ENCODE measurements at places on chromosomes 5 and 9.

GRCh38 chr5:128304088-128304487 is 220.5 kb downstream of the SLC12A2 start:
- DNase-seq = no peak

DNA sequence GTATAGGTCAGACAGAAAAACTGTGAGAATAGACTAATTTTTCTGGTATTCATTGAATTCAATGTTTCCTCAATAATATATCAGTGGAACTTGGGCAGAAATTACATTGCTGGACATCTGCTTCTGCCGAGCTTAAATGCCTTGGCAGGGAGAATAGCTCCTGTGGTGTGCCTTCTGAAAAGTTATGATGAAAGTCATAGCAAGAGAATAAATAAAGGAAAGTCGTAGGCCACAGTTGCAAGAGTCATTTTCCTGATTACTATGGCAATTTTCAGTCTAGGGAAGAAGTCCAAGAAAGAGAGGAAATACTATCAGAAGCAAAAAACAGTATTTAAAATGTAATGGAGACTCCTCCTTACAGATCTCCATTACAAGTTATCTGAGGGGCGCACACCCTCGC is 1596.1 kb upstream of the WWC1 start:
- no peak for DNase-seq

DNA sequence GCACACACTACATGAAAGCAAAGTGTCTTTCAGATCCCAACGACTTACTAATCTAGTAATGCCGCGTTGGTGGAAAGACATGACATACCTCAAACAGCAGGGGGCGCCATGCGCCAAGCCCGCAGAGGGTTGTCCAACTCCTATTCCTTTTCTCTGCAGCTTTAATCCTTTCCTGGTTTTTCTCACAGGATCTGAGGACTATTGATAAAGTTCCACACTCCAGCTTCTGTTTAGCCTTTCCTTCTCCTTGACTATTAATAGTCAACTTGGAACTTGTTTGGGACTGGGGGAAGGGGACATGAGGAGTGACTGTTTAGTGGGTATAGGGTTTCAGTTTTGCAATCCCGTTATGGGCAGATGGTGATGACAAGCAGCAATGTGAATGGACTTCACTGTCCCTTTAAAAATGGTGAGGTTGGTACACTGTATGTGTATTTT is 62.9 kb downstream of the OTULIN start:
- peak; percentile 73 for DNase-seq

DNA sequence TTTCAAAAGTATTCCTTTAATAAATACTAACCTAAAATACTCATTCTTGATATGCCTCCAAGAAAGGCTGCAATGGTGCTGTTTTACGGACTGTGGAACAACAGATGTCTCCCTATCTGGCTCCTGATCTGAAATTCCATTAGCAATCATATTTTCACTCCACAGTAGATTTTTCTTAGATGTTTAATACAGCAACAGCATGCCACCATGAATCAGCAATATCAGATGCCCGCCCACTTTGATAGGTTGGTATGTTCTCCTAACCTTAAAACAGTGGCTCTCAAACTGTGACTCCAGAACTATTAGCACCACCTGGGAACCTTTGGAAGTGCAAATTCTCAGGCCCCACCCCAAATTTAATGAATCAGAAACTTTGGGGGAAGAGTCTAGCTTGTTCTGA is 110.2 kb downstream of the MLLT3 start:
- no peak for DNase-seq

- DNase-seq = no peak
These were observed 2.6 kb upstream of the DAPK1 start for GRCh38 chr9:87494970-87495471.

DNA sequence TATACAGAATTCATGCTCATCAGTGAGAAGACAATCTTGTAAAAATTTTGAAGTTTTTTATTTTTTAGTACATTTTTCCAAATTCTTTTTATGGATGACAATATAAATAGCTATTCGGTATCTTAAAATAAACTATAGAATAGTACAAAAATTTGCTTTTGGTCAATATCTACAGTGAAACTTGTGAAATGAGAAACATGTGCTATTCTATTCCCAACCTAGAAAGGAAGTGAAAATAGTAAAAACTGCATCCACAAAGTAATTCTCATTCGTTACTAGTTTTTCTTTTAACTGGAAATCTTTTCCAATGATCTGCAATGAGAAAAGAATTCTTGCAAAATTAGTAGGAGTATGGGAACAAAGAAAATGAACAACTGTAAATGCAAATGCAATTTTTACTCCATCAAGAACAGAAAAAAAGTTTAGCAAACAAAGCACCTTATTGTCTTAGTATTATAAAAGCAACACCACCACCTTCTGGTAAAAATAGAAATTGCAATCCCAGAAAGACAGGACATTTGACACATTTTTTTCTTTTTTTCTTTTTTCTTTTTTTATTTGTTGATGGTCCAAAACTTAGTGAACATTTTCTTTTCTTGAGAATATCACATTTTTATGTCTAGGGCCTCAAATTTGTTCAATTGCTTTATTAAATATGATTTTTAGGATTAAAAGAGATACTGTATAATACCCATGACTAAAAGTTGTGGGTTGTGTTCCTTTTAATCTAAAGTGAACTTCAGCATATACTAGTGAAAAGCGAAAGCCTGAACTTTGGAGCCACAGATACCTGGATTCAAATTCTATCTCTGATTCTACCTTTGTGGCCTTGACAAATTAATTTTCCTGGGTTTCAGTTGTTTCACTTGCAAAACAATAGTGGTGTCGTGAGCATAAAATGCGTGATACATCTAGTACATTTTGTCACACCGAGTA is 72.3 kb downstream of the SLCO4C1 start:
- DNase-seq = no peak

DNA sequence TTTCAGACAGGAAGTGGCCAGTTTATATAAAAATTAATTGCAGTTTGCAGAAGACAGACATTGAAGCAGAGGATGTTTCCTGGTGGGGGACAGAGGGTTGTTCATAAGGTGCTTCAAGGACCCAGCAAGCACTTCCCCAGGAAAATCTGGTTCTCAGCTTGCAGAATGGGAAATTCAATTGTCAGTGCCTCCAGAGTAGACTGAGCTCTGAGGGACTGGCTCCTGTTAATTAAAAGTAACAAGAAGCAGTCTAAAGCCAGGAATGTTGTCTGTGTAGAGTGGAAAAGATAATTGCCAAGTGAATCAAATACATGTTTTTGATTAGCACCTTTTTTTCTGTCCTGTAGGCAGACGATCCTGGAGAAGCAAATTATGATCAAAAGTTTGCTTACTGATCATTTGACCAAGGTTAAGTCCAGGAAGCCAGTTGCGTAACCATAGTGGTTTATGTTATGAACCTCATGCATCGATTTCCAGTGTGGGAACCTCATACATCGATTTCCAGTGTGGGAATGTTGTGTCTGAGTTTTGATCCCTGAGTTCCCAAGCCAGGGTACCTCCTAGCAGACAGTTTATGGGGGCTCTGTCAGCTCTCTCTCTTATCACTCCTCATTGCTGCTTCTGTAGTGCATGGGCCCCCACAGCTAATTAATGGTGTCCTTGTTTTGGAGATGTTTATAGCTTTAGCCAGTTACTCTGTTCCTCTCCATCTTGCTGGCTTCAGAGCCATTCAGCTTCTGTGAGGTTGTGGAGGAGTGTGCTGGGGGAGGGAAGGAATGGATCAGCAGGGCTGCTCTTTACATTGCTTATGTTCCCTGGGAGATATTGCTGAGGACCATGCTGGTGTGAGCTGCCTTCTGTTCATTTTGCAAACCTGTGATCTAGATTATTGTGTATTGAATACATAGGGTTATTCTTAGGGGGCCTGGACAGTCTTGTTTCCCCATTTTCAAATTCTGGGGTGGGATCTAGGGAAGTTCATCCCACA is 17.1 kb downstream of the MSANTD3 start:
- no peak for DNase-seq

DNA sequence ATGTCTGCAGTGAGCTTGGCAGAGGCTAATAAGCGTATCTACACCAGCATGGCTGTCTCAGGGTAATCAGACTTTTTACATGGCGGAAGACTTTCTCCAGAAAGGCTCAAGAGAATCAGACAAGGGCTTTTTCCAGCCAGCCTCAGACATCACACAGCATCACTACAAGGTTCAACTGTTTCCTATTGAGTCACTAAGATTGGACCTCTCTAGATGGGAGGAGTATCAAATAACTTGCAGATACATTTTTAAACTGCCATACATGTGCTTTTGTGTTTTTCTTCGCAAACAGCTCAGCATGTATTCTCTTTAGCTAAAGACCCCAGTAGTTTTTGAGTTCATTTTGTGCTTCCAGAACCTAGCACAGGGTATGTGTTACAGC is 22.9 kb upstream of the PIK3R1 start:
- no peak for DNase-seq

GRCh38 chr5:111755942-111756381 is 1.0 kb downstream of the NREP start:
- DNase-seq = no peak

- DNase-seq = no peak
These were observed 31.5 kb upstream of the TRPC7 start for GRCh38 chr5:136396886-136397285.

GRCh38 chr5:126360467-126360866 is 62.7 kb upstream of the GRAMD2B start:
- no peak for DNase-seq

DNA sequence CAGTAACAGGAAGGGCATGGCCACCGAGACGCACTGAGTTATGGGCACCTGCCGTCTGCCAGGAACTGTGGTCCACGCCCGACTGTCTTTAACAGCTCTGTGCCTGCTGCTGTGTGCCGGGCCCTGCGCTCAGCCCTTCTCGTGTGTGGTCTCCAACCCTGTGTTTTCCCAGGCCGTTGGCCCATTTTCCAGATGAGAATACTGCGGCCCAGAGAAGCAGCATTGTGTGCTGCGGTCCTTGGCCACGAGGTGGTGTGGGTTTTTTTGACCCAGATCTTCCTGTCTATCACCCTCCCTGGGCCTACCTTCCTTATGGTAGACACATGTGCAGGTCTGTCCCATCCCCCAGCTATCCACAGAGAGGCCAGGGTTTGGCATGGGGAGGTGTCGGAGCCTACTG is 47.0 kb downstream of the RXRA start:
- DNase-seq = no peak

DNA sequence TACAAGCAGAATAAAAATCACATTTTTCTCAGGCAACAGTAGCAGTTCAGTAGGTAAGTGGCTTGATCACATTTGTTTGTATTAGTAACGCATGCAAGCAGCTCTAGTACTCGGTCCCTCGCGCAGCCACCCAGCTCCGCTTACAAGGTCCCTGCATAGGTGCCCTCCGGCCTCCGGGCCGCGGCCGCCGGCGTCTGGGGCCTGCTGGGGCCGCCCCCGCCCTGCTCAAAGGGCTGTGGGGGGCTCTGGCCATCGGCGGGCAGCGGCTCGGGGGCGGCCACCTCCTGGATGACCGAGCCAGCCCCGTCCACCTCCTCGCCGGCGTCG is 50.2 kb upstream of the UBAC1 start:
- DNase-seq = no peak

DNA sequence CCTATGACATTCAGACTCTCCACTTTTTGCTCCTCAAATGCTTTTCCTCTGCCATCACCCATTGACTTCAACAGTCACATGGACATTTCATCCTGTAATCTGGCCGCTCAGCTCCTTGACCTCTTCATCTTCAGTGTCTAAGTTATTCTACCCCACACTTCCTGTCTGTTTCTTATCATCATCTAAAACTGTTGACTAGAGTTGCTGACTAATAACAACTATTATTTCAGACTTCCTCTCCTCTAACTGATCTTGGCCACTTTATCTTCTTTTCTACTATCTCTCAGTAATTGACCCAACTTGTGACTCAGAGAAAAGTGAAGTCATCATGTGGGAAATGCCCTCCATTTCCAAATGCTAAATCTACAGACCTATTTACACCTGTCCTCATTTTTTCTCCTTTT is 254.7 kb upstream of the TRPC7 start:
- no peak for DNase-seq

GRCh38 chr9:118670011-118670953 is 699.0 kb downstream of the BRINP1 start:
- no peak for DNase-seq

DNA sequence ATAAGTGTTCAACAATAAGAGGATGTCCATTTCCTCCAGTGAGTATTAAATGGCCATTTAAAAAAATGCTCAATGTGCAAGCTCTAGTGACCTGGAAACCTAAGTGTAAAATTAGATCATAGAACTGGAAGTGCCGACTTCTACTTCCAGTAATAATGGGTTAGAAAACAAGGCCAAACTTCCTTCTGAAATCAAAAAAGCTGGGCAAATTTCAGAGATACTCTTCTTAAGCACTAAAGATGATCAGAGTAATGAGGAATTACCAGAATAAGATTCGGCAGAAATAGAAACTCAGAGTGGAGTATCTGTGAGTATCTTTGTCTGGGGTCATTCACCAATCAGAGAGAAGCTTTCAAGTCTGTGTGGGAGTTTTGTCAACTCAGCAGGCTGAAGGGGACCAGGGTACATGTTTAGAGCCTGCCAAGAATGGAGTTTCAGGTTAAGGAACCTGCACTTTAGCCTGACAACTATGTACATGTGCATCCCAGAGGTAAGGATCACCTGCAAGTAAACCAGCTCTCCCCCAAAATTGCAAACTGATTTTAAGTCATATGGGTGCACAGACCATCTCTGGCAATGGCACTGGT is 17.1 kb downstream of the FCN2 start:
- DNase-seq = no peak

DNA sequence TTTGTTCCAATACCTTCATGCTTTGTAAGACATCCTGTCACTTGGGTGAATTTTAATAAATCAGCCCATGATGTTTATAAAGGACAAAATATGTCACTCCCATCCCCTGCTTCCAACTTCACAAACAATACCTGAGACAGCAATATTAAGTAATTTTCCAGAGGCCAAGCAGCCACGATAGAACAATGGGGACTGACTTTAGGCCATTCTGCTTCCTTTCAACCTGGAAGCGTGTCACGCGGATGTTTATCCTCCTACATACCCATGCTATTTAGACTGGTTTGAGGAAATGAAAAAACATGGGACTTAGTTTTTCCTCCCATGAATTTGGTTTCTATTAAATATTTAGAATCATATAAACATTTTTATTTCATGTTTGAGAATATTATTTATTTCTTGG is 82.9 kb downstream of the GRAMD2B start:
- no peak for DNase-seq
